Chondrocyte (in vitro differentiated cells): ENCODE measurements at places on chromosomes 4 and X. TPM values are rescaled to one million over a fixed set of nuclear protein-coding genes. Genes with fewer than 3 reads are reported as not detected.

DNA sequence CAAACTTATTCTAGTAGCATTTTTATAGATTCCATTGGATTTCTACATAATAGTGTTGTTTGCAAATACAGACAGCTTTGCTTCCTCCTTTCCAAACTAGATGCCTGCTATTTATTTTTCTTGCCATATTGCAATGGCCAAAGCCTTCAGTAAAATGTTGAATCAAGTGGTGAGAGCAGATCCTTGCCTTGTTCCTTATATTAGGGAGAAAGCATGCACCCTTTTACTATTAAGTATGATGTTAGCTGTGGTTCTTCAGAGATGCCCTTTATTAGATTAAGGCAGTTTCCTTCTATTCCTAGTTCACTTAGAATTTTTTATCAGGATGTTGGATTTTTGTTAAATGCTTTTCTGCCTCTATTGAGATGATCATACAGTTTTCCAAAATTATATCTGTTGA, 233.7 kb downstream of the CBR4 start:
- no peak for DNase-seq
- peaks cover 59% of the 10 kb centered on the region for H3K4me1 ChIP-seq
- no peaks in the 10 kb centered on the region for H3K27me3 ChIP-seq
- no peak overlapping the region for H3K27ac ChIP-seq

- DNase-seq = no peak
- peaks cover 4% of the 10 kb centered on the region for H3K4me1 ChIP-seq
- H3K27ac ChIP-seq = no peak overlapping the region
- no peaks in the 10 kb centered on the region for H3K27me3 ChIP-seq
Observed at GRCh38 chrX:130075777-130076176, 34.5 kb downstream of the ELF4 start.

DNA sequence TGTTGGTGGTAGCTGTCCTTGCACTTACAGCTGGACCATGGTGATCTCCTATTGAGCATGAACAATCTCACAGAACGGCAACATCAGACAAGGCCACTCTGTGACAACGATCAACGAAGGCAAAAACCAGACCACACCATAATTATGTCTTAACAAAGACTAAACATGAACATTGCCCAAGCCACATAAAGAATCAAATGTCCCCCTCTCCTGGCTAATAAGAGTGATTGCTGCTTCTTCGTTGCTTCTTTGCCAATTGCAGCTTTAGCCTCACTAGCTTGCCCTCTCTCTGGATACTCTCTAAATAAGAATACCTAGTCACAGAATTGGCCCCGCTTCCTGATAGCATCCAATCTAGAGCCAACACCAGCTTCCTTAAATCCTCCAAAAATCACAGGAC, 41.5 kb upstream of the PGRMC1 start:
- peaks cover under 1% of the 10 kb centered on the region for H3K4me1 ChIP-seq
- H3K36me3 ChIP-seq = no peaks in the 10 kb centered on the region
- peaks cover 3% of the 10 kb centered on the region for H3K27me3 ChIP-seq
- H3K27ac ChIP-seq = no peak overlapping the region

- no peaks in the 10 kb centered on the region for H3K36me3 ChIP-seq
- H3K4me1 ChIP-seq = peaks cover 18% of the 10 kb centered on the region
- peak overlapping the region; percentile 81 for H3K27ac ChIP-seq
- DNase-seq = no peak
- no peaks in the 10 kb centered on the region for H3K27me3 ChIP-seq
- H3K4me3 ChIP-seq = no peak overlapping the region
Observed at GRCh38 chr4:175469514-175469913, 342.6 kb downstream of the GPM6A start.

GRCh38 chr4:110107866-110108265, 90.5 kb downstream of the ELOVL6 start:
- H3K4me3 ChIP-seq = no peak overlapping the region
- H3K27ac ChIP-seq = no peak overlapping the region
- no peaks in the 10 kb centered on the region for H3K36me3 ChIP-seq
- DNase-seq = no peak
- no peaks in the 10 kb centered on the region for H3K27me3 ChIP-seq
- peaks cover 31% of the 10 kb centered on the region for H3K4me1 ChIP-seq

DNA sequence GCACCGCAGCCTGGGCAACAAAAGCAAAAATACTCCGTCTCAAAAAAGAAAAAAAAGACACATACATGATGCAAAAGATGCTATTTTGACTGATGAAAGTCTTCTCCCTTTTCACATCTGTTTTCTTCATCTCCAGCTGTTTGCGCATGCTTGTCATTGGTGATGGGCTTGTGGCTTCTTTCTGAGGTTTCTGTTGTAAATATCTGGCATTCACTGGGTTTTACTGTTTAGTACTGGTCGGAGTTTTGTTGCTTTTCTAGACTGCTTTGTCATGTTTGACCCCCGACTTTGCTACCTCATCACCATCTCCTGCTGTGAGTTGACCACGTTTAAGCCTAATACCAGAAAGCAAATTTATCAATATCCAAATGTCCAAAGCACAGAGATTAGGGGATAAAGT, 34.4 kb downstream of the PTCHD1 start:
- H3K4me1 ChIP-seq = peaks cover 20% of the 10 kb centered on the region
- no peaks in the 10 kb centered on the region for H3K36me3 ChIP-seq
- no peak overlapping the region for H3K4me3 ChIP-seq

GRCh38 chr4:41124916-41125548, 89.3 kb downstream of the APBB2 start:
- H3K27me3 ChIP-seq = no peaks in the 10 kb centered on the region
- no peak for DNase-seq
- peaks cover 74% of the 10 kb centered on the region for H3K4me1 ChIP-seq
- peak overlapping the region; percentile 83 for H3K27ac ChIP-seq
- no peak overlapping the region for H3K4me3 ChIP-seq
- H3K36me3 ChIP-seq = peaks cover 4% of the 10 kb centered on the region

GRCh38 chr4:76028350-76028765, 5.1 kb upstream of the CXCL10 start:
- H3K4me1 ChIP-seq = no peaks in the 10 kb centered on the region
- DNase-seq = no peak
- H3K4me3 ChIP-seq = no peak overlapping the region
- no peaks in the 10 kb centered on the region for H3K36me3 ChIP-seq

- H3K27ac ChIP-seq = no peak overlapping the region
- no peaks in the 10 kb centered on the region for H3K27me3 ChIP-seq
- no peaks in the 10 kb centered on the region for H3K36me3 ChIP-seq
- H3K4me3 ChIP-seq = no peak overlapping the region
- DNase-seq = no peak
- H3K4me1 ChIP-seq = no peaks in the 10 kb centered on the region
Observed at GRCh38 chr4:136009258-136009832, 1522.9 kb downstream of the PCDH18 start.

DNA sequence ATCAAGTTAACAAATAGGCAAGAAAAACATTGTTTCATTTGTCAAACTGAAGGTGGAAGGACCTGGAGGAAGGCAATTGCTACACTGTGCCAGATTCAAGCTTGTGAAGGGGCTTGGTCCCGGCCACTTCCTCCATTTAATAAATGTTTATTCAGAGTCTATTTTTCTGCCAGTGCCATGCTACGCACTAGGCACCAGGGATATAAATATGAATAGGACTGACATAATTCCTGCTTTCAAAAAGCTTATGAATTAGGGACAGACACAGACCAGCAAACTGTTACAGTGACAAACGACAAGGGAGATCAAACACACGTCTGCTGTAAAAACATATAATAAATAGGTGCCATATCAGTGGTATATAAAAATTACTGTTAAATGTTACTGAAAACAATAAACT, 571 bp downstream of the TLR6 start:
- H3K27ac ChIP-seq = peak overlapping the region; percentile 43
- H3K4me3 ChIP-seq = peak overlapping the region; percentile 40
- no peaks in the 10 kb centered on the region for H3K36me3 ChIP-seq

DNA sequence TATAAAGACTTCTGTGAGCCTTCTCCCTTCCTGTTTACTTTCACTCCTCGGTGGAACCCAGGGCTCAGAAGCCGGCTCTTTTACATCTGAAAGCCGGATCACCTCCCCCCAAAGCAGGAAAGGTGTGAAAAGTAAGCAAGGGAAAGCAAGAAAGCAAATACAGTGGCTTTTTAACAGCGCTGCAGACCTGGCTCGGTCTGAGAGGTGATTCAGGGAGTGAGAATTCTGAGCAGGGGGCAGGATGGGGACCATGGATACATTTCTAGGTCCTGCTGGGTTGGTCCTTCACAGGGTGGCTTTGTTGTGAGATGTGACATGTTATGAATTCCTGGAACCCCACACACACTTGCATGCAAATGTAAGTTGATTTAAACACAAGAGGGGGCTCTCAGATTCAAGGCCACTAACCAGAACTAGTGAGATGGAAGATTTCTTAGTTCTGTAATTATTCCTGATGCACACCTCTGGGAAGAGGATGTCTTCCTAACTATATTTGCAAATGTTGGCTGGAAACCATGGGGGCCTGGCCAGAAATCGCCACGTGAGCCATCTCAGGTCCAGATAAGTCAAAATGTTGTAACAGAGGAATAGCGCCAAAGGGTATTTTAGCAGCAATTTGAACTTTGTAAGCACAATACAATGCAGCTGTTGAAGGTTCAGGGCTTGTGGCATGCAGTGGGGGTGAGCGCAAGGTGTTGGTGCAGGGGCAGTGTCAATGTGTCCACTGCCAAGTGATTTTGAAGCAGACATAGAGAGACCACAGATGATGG, 670.1 kb upstream of the LCORL start:
- peaks cover 23% of the 10 kb centered on the region for H3K27me3 ChIP-seq
- no peaks in the 10 kb centered on the region for H3K36me3 ChIP-seq
- no peak overlapping the region for H3K27ac ChIP-seq
- no peak for DNase-seq
- H3K4me1 ChIP-seq = peaks cover 6% of the 10 kb centered on the region

- H3K36me3 ChIP-seq = peaks cover 20% of the 10 kb centered on the region
- H3K27me3 ChIP-seq = no peaks in the 10 kb centered on the region
- no peak overlapping the region for H3K27ac ChIP-seq
- no peaks in the 10 kb centered on the region for H3K4me1 ChIP-seq
Observed at GRCh38 chrX:1435241-1435895, 17.3 kb downstream of the ASMTL start.

ERAS gene
- 0.22 TPM in 1 of 3 replicates, not detected in the others for total RNA-seq

NSG1 gene
- 0.42 TPM in 1 of 3 replicates, not detected in the others for total RNA-seq

ENOPH1 gene
- 32.2 to 33.6 TPM (median 33.1 TPM) in 3 replicates for total RNA-seq

UBE2K gene
- 73.7 to 87.5 TPM (median 84.4 TPM) in 3 replicates for total RNA-seq

PFKFB1 gene
- 0.25 to 0.31 TPM in 2 of 3 replicates, not detected in the other for total RNA-seq
